Effector CD4-positive, alpha-beta T cell (primary cell): ENCODE measurements at places on chromosomes 2 and 18.

DNA sequence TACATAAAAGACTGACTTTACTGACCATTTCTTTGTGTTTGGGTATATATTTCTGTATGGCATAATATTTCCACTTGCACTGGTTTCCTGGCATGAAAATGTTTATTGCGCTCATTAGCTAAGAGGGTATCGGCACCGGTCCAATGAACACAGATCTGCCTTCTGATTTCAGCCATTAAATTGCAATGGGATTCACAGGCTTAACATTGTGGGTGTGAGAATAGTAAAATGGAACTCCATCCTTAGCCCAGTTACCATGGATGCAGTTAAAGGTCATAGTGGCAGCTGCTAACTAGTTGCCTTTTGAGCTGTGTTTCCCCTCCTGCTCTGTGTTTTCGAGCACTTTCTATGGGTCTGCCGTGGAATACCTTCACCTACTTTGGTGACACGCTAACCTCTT is 352.6 kb upstream of the POU3F3 start:
- DNase-seq = no peak

GRCh38 chr2:168470320-168471162 is 14.5 kb downstream of the CERS6 start:
- no peak for DNase-seq

DNA sequence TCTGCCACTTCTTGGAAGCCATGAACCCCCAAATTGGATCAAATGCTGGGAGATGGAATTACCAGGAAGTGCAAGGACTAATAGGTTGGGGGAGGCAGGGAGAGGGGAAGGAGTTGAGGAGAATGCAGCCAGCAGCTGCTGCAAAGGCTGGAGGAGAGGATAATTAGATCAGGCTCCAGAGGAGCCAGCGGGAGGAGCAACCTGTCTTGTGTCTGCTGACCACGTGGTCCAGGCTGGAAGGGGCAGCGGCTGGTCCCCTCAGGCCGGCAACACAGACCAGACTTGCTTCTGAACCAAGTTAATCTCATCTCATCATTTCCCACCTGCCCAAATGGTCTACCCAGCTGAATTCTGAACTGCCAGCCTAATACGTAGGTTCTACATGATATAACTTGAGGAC is 68.3 kb downstream of the MRO start:
- DNase-seq = no peak

GRCh38 chr18:46250812-46251173 is 146.6 kb downstream of the HAUS1 start:
- no peak for DNase-seq

GRCh38 chr2:110732422-110733413 is at the start of gene ACOXL:
Gene ACOXL, plus strand, starts transcription at chr2:110732573. Its CDS starts 35,817 bp downstream, at chr2:110768390.
- no peak for DNase-seq

GRCh38 chr18:7062811-7063210 is 54.8 kb downstream of the LAMA1 start:
- no peak for DNase-seq

GRCh38 chr2:78993518-78994148 is 31.9 kb upstream of the REG3G start:
- no peak for DNase-seq

DNA sequence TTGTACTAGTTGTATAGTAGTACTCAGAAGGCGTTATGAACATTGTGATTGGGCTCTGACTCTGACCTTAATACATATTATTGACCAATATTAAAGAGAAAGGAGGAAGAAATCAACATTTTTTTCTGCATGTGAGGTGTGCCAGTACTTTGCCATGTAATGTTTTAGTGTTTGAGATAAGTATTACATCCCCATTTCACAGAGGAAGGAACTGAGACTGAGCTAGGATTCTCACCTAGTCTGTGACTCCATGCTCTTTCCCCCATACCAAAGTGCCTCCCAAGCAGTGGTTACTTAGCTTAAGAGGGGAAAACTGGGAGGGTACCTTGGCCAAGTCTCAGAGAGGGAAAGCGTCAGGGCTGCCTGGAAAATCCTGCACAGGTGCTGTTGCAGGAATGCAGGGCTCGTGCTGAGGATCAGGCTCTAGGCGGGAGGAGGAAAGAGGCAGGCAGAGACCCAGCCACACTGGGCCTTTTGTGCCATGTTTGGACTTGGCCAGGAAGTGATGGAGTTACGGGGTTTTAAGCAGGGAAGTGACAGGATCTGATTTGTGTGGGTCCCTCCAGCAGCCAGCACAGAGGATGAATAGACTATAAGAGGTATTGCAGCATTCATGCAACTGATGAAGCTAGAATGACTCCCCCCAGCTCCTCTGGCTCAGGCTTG is 1.7 kb downstream of the PNKD start:
- no peak for DNase-seq

DNA sequence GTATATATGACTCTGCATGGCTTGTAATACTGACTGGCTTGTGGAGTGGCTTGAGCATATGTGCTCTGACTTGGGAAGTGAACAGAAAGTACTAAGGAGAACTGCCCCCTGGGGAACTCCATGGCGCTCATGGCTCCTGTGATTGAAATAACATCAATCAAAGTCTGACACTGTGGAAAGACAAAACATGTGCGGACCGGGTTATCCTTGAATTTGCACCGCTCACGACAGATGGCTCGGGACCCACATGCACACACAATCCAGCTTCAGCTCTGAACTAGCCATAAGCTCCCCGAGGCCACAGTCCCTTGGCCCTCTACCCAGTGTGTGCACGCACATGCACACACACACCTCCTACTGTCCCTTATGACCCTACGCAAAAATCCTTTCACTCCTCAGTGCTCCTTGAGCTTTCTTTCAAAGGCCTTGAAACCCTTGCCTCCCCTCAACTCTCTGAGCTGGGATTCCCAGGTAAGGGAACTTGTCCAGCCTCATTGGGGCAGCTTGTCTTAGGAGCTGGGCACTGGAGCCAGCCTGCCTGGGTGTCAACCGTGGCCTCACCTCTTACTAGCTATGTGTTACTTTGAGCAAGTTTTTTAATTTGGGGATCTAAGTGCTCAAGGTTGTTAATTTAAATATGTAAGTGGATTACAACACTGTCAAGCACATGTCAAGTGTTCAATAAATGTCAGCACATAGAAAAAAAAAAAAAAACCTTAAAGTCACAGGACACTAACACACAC is 43.6 kb downstream of the MRPS5 start:
- no peak for DNase-seq

- DNase-seq = no peak
Measured at GRCh38 chr2:10126632-10127026, 4.1 kb downstream of the RRM2 start.

GRCh38 chr2:169734169-169734847 is 676 bp downstream of the KLHL23 start:
- no peak for DNase-seq

GRCh38 chr18:11323359-11323819 is 174.0 kb upstream of the PIEZO2 start:
- DNase-seq = no peak

DNA sequence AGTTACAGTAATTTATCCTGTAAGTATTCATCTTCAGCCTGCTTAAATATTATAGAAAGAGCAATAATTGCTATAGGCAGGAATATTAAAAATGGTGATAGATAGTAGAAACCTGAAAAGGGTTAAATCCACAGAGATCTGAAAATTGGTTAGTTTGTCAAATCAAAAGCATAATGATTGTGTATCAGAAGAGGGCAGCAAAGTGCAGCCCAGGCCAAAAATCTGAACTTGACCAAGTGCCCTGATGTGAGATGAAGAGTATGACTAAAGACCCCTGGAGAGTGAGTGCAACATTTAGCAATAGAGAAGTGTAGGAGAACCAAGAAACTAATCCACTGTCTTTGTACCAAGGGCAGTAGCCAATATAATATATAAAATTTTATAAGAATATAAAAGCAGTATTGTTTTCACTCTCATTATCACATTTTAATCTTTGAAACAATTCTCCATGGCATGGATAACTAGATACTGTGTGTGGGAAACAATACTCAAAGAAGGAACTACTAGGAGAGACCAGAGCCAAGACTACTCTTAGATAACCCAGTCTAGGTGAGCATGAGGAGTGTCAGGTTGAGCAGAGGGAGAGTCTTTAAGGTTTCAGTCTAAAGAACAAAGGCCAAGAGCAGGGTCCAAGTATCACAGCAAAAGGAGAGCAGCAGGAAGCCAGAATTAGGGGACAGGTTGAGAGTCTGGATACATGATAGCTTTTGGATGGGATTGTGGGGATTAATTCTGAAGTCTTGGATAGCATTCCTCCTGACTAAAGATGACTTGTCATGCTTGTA is 148.7 kb downstream of the CALCRL start:
- no peak for DNase-seq

DNA sequence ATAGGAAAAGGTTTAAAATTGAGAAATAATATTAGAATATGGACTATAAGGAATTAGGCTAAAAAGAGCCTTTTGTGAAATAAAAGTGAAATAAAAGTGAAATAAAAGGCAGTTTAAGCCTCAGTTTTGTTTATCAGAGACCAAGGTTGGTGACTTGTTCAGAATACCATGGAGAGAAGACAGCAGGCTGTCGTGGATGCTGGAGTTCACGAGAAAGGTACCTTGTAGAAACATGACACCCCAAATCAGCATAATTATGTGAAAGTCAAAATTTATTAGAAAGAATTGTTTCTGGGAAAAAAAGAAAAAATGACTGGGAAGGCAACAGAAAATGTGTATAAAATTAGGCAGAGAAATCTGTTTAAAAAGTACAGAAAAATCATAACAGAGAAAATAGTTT is 46.5 kb upstream of the SPAG16 start:
- no peak for DNase-seq

DNA sequence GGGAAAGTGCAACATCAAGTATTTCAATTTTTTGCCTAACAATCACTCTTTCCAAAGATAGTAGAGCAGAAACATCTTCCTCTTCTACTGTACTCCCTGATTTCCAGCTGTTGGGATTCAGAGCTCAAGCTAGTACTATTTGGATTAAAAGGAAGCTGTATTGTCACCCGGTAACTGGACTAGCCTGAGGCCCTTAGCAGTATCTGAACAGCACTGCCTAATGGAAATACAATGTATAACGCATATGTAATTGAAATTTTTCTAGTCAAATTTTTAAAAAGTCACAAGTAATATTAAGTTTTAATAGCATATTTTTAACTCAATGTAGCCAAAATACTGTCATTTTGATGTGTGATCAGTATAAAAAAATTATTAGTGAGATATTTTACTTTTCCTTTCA is 86.2 kb downstream of the COX7A2L start:
- DNase-seq = no peak

- DNase-seq = peak; percentile 5
Measured at GRCh38 chr2:159285929-159286708, at the start of gene WDSUB1. Gene WDSUB1, minus strand, starts transcription at chr2:159286703. Its CDS starts 3,634 bp downstream, at chr2:159283069.

GRCh38 chr18:54184836-54185235 is 39.6 kb downstream of the MBD2 start:
- no peak for DNase-seq

DNA sequence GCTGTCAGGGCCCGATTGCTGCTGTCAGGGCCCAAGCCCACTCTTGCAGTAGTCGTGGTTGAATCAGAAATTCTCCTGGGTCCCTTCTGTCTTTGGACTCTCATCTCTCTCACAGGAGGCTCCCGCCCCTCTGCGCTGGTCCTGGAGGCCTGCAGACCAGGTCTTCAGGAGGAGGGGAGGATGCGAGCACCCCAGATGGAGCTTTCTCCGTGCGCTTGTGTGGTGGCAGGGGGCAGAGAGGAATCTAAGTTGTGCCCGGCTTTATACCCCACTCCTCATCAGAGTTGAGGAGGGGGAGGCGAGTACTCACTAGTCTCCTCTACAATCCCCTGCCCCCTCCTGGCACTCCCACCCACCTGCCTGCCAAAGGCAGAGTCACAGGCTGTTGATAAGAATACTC is 10.4 kb downstream of the EN1 start:
- no peak for DNase-seq

DNA sequence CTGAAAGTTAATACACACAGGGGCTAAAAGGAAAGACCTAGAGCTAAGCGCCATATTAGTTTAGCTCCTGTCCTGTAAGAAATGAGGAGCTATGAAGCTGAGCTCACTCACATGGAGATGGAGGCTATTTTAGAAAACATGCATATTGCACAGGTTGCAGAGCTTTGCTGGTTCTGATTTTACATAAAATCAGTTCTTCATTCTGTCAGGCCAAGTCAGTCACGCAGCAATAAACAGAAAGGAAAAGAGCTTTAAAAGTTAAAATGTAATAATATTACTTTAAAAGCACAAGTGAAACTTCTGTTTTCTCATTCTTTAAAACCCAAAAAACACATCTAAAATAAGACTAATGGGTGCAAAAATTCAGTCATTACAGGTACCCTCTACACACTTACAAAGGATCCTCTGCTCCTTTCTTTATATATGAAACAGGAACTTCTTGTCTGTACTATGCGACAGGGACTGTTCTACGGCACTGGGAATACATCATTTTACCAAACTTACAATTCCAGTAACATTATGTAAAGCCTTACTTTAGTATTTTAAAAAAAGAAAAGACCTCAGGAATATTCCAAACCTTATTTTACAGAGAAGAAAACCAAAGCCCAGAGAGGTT is 113.8 kb downstream of the THADA start:
- DNase-seq = no peak

DNA sequence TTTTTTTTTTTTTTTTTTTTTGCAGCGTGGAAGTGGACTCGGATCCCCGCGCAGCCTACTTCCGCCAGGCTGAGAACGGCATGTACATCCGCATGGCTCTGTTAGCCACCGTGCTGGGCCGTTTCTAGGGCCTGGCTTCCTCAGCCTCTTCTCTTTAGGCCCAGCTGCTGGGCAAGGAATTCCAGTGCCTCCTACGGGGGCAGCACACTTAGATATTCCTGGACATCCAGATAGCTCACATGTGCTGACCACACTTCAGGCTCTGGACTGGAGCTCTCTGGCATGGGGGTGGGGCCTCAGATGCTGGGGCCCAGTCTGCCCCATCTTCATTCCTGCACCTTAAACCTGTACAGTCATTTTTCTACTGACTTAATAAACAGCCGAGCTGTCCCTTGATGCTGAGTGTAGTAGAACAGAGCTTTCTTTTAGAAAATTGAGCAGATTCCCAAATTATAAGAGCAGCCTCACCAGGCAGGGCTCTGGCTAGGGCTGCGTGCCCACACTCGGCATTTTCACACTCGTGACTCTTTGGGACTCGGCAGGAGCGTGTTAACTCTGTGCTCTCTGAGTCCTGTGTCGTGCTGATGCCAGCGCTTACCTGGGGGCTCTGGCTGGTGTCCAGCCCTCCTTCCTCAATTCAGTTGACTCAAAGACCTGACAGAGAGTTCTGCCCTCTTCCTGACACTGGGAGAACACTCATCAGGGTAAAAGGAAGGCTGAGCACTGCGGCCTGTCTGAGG is 19.3 kb downstream of the SLC30A3 start:
- DNase-seq = no peak

GRCh38 chr2:57892920-57893319 is 153.7 kb upstream of the VRK2 start:
- no peak for DNase-seq

DNA sequence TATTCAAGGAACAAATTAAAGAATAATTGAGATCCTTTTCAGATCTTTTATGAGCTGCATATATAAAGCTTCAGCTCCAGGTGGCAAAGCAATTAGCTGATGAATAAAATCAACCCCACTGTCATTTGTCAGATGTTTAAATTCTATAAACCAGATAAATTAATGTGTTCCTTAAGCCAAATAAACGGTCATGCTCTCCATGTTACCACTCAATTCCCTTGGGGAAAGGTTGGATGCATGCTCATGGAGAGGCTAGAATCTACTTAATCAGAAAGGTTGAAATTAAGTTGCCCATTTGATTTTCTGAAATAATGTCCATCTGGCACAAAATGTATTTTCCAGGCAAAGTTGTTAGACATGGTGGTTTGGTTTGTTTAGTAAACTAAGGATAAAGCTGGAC is 282.5 kb upstream of the SPRED2 start:
- DNase-seq = no peak

- DNase-seq = no peak
Measured at GRCh38 chr2:34723683-34724082, 1124.6 kb upstream of the FAM98A start.
